Motor neuron (in vitro differentiated cells): ENCODE measurements at places on chromosomes 6 and 20. TPM values are rescaled to one million over a fixed set of nuclear protein-coding genes. Genes with fewer than 3 reads are reported as not detected.

Gene CST4
- not detected in 2 replicates for total RNA-seq

Gene ANKRD66
- total RNA-seq = 0.13 TPM in 1 of 2 replicates, not detected in the other

Gene HTR1E
- total RNA-seq = 0.14 and 0.15 TPM in 2 replicates

Gene EXOC2
- total RNA-seq = 35.9 and 36.1 TPM in 2 replicates

Gene NR2E1
- total RNA-seq = not detected in 2 replicates

Gene C6orf52
- total RNA-seq = 10.7 and 15.6 TPM in 2 replicates

Gene BPI
- total RNA-seq = 1.6 and 2.4 TPM in 2 replicates

Gene ADGRB3
- total RNA-seq = 43.4 and 43.6 TPM in 2 replicates

Gene NELFCD
- 50.8 and 53.6 TPM in 2 replicates for total RNA-seq

Gene EPB41L2
- 92.5 and 163 TPM in 2 replicates for total RNA-seq

Gene JPH2
- 0.05 and 0.13 TPM in 2 replicates for total RNA-seq

Gene CST2
- not detected in 2 replicates for total RNA-seq

Gene NUDT3
- total RNA-seq = 32.3 and 36.1 TPM in 2 replicates

Gene PERP
- total RNA-seq = 1.9 and 2.1 TPM in 2 replicates

Gene TREML2
- total RNA-seq = 0.23 TPM in 1 of 2 replicates, not detected in the other

Gene CDSN
- total RNA-seq = not detected in 2 replicates

Gene TSPO2
- total RNA-seq = not detected in 2 replicates

Gene ESR1
- total RNA-seq = 1.2 and 2.9 TPM in 2 replicates

Gene RAMACL
- total RNA-seq = 0.50 and 0.68 TPM in 2 replicates

Gene SPATS1
- not detected in 2 replicates for total RNA-seq

Gene SMLR1
- total RNA-seq = 0.27 and 0.41 TPM in 2 replicates

Gene DEFB124
- total RNA-seq = not detected in 2 replicates

Gene HAO1
- total RNA-seq = not detected in 2 replicates

Gene PRSS16
- total RNA-seq = 1.4 and 2.1 TPM in 2 replicates

Gene TMEM200A
- total RNA-seq = 5.9 and 6.1 TPM in 2 replicates

Gene SOX18
- 0.05 TPM in 1 of 2 replicates, not detected in the other for total RNA-seq

Gene SAMD3
- total RNA-seq = 0.69 and 0.88 TPM in 2 replicates

Gene MUCL3
- 0.05 and 0.25 TPM in 2 replicates for total RNA-seq
